Hematopoietic multipotent progenitor cell treated with erythropoietin and hydrocortisone succinate and interleukin-3 and kit ligand, for 8 days (in vitro differentiated cells): ENCODE measurements at places on chromosomes 11 and 22.

- no peak for DNase-seq
Measured at GRCh38 chr11:46912526-46913150, 5.7 kb downstream of the LRP4 start.

- DNase-seq, result no peak
Measured at GRCh38 chr11:45259592-45259991, 26.5 kb downstream of the SYT13 start.

DNA sequence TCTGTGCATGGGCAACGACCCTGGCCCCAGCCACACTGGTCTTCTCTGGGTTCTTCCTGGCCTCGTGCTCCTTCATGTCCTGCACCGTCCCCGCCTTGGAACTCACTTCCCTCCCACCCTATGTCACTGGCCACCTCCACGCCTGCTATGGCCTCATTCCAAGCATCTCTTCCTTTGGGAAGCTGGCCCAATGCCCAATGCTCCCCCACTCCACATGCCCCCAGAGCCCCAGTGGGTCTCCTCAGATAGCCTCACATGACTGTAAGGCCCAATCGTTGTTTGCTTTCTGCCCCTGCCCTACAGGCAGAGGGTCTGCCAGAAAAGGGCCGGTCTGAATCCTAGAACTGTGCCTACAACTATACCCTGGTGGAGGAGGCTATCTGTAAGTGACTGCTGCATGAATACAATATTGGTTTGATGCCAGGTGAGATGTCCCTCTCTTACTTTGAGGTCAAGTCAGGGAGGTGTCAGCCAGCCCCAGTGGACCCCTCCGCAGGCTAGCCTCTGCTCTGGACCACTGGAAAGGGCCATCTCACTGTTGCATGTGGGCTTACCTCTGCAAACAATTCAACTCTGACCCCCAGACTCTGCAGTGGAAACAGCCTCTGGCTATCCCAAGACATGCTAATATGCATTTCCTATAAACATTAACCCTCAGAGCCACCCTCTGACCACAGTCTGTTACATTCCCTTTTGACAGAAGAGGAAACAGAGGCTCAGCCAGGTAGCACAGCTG is 2.1 kb upstream of the GNAZ start:
- no peak for DNase-seq

GRCh38 chr11:61642162-61642561 is 38.0 kb upstream of the DAGLA start:
- DNase-seq, result no peak

DNA sequence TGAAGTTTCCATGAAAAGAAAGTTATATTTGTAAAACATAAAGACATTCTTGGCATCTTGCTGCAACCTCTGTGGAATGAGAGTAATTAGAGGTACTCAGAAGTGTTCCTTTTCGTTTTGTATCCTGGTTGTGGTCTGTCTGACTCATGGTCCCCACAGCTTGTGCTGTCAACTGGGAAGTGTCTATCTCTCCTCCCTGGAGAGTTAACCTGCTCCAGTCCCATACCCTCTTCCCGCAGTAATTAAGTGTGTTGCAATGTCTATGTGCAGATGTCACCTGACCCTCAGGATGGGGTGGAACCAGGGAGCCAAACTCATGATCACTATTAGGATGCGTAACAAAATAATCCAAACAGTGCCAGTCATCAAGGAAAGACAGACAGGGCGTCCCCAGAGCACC is 23.0 kb upstream of the ZDHHC13 start:
- DNase-seq, result no peak
